Gastroesophageal sphincter (tissue), 4 donors: ENCODE measurements at places on chromosomes 2 and 18. TPM values are rescaled to one million over a fixed set of nuclear protein-coding genes. Genes with fewer than 3 reads are reported as not detected.
A peak's percentile ranks its signal among the peaks of the same experiment; 100 is the strongest.

GRCh38 chr2:66364495-66365333 is 70.2 kb upstream of the MEIS1 start:
- ATAC-seq = peak; percentile 75

GALNT5 gene
- 0.35 TPM for total RNA-seq

SERPINB13 gene
- total RNA-seq = 0.13 TPM

- ATAC-seq = no peak
These were observed 50.2 kb upstream of the BCL11A start for GRCh38 chr2:60603533-60604190.

DNA sequence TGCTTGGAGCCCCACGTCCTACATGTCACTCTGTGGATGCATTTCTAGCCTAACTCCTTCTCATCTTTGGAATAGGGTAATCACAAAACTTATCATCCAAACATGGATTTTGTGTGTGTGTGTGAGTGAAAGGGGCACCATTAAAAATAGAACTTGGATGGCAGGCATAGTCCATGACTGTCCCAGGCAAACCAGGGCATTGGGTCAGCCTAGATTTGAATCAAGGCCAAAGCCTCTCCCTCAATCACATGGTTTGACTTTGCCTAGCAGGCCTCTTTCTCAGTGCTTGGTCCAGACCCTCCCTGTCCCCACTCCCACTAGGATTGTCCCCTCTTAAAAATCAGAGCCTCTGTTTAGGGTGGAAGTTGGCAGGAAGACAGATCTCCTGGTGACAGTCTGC is 67.4 kb upstream of the BCL2L11 start:
- no peak for ATAC-seq

GRCh38 chr2:162257425-162257824 is 14.2 kb upstream of the FAP start:
- ATAC-seq = no peak

DNA sequence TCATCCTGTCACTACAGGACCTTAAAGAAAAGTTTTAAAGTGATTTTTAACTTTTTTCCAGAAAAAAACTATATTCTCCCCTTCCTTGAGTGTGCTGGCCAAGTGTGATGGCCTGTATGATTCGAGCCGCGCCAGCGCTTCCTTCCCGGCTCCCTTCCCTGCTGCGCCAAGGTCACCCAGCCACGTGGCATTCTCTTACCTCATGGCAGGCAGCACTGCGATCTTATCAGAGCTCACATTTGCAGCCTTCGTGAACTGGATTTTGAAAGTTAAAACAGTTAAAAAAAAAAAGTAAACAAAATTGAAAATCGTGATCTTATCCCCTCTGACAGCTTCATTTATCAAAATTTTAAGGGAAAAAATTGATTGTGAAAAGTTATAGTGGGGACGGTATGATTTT is 279.8 kb downstream of the PTGR3 start:
- no peak for ATAC-seq

DNA sequence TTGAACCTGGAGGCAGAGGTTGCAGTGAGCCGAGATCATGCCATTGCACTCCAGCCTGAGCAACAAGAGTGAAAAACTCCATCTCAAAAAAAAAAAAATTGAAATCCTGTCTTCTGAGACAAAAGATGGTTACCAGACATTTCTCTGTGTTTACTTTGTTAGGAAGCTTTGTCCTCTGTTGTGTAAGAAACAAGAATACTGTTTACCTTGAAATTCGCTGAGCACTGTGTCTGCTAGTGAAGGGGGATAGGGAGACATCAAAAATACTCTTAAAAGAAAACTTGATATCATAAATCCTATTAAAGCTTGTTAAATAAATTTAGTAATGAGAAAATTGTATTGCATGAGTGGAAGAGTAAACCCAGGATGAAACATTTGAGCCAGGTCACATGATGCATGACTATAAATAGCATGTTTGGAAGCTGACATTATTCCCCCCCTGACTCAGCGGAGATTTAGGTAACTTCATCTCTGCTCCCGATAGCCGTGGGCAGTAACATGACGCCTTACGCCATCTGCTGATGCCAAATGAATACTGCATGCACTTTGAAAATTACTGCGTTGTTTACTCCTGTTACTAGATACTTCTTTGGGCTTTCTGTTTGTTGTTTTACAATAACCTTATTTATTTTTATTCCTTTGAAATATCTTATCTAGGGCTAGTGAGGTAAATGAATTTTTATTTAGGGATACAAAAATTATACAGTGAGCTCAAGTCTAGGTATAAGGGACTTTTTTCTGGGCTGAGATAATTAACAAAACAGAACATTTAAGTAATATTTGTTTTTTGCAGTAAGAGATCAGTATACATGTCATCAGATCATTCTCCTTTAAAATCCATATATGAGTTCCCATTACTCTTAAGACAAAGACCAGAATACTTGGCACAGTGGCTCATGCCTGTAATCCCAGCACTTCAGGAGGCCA is 134.9 kb downstream of the MAP3K20 start:
- peak; percentile 95 for ATAC-seq

MYO7B gene
- 0.77 TPM for total RNA-seq

MOGAT1 gene
- not detected for total RNA-seq

DNA sequence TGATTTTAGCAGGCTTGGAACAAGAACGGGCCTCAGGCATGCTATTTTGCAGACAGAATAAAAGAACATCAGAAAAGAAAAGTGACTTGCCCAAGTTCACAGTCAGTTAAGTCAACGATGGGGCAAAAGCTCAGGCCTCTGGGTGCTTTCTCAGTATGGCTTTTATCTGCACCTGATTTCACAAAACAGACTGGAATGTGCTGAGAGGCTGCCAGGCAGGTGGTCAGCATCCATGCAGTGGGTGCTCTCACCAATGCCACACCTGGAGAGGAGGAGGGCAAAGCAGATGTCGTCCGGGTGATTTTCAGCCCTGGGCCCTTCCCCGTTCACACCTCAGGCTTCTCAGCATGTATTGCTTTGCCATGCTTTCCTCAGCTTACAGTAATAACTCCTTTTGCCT is 854.6 kb downstream of the RNF144A start:
- no peak for ATAC-seq

DNA sequence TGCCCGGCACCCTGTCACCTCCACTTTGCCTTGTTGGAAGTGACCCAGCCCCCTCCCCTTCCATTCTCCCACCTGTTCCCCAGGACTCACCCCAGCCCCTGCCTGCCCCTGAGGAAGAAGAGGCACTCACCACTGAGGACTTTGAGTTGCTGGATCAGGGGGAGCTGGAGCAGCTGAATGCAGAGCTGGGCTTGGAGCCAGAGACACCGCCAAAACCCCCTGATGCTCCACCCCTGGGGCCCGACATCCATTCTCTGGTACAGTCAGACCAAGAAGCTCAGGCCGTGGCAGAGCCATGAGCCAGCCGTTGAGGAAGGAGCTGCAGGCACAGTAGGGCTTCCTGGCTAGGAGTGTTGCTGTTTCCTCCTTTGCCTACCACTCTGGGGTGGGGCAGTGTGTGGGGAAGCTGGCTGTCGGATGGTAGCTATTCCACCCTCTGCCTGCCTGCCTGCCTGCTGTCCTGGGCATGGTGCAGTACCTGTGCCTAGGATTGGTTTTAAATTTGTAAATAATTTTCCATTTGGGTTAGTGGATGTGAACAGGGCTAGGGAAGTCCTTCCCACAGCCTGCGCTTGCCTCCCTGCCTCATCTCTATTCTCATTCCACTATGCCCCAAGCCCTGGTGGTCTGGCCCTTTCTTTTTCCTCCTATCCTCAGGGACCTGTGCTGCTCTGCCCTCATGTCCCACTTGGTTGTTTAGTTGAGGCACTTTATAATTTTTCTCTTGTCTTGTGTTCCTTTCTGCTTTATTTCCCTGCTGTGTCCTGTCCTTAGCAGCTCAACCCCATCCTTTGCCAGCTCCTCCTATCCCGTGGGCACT is 4.5 kb downstream of the RETREG2 start:
- ATAC-seq = no peak

REG3G gene
- not detected for total RNA-seq

GRCh38 chr2:102424754-102425153 is 1.8 kb downstream of the IL18RAP start:
- ATAC-seq = no peak
